Fibroblast of gingiva (primary cell): ENCODE measurements at places on chromosomes 11 and 22.

- DNase-seq, result no peak
These were observed 17.9 kb upstream of the CTSD start for GRCh38 chr11:1781593-1781975.

GRCh38 chr11:86889001-86889341 lies 66.2 kb downstream of the FZD4 start:
- DNase-seq, result no peak

DNA sequence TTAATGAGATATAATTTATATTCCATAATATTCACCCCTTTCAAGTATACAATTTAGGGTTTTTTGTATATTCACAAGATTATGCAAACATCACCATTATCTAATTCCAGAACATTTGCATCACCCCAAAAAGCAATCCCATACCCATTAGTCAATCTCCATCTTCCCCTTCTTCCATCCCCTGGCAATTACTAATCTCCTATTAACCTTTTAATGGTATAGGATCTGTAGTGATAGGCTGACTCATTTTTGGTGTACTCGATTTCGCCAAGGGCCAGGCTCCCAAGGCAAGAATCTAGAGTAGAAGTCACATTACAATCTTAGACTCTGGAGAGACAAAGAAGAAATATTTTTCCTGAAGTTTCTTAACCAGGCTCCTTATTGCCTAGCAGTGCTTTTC lies 113.4 kb downstream of the GAB2 start:
- no peak for DNase-seq

- no peak for DNase-seq
These were observed 129.9 kb downstream of the CTTN start for GRCh38 chr11:70528046-70528793.

- no peak for DNase-seq
These were observed 35.5 kb upstream of the SLC25A1 start for GRCh38 chr22:19214078-19214473.

DNA sequence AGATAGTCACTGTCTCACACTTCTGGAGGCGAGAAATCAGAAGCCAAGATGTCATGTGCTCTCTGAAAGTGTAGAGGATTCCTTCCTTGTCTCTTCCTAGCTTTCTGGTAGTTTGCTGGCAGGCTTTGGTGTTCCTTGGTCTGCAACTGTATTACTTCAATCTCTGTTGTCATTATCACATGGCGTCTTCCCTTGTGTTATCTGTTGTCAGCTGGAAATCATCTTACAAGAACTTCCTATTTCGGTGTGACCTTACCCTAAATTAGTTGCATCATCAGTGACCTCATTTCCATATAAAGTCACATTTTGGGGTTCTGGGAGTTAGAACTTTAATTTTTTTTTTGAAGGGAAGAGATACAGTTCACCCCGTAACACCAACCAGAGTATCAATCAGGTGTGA lies 3.3 kb upstream of the LIN7C start:
- DNase-seq, result no peak

GRCh38 chr22:37726241-37726887 lies 29.5 kb downstream of the TRIOBP start:
- peak; percentile 31 for DNase-seq

GRCh38 chr11:70633610-70634009 lies 235.3 kb downstream of the CTTN start:
- DNase-seq, result no peak

DNA sequence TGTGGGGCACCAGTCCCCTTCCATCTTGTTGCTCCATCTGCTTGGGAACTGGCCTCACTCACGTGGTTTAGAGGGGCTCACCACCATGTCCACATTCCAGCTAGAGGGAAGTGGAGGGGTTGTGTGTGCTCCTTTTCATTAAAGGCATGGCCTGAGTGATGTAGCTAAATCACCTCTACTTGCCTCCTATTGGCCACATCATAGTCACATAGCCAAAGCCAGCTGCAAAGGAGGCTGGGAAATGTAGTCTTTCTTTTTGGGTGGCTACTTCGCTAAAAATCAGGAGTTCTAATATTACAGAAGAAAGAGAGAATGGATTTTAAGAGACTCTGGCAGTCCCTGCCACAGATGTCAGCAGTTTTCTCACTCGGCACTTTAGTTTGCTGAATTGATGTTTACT lies 63.0 kb upstream of the ALX4 start:
- DNase-seq, result no peak

- no peak for DNase-seq
These were observed 78.7 kb downstream of the COMMD9 start for GRCh38 chr11:36210529-36210928.

DNA sequence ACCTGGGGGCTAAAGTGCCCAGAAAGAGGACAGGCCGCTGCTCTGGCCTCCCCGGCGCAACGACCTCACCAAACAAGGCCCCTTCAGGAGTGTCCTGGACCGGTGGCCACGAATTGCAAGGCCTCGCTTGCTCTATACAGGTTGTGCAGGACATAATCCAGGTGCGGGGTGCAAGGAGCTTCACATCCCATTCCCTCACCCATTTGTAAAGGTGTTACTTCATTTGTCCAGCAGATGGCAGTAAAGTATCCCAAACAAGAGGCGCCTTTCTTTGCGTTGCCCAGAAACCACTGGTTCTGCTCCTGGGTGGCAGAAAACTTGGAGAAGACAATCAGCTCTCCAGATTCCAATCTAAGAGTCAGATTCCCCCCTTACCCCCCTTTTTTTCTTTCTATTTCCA lies 35.9 kb upstream of the PRDM11 start:
- DNase-seq, result peak; percentile 63

DNA sequence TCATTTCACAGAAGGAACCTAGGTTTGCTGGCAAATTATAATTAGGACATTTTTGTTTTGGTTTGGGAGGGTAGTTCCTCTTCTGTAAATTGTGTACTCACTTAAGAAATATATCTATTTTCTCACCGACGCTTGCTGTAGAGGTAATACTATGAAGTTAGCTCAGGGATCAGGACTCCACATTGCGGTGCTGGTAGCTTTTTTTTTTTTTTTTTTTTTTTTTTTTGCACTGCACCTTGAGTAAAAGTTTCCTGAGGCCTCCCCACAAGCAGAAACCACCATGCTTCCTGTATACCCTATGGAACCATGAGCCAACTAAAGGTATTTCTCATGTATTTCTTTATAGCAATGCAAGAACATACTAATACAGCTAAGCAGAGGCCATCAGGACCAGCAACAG lies 14.7 kb downstream of the UBTFL1 start:
- no peak for DNase-seq

DNA sequence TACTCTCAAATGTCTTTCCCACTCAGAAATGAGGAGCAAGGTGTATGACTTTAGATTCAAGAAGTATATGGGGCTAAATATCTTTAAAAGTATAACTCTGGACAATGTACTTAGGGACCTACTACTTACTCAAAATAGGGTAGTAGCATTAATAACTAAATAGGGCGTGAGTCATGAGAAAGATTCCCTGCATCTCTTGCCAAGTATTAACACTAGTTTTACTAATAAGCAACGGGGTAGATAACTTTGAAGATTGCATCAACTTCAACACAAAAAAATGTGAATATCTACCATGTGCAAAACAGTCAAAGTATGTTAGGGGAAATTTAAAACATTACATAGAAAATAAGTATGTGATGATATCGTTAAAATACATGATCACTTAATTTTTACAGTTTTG lies 99.6 kb downstream of the PGR start:
- DNase-seq, result no peak

- peak; percentile 98 for DNase-seq
These were observed 20.6 kb downstream of the ADM start for GRCh38 chr11:10325277-10326011.

DNA sequence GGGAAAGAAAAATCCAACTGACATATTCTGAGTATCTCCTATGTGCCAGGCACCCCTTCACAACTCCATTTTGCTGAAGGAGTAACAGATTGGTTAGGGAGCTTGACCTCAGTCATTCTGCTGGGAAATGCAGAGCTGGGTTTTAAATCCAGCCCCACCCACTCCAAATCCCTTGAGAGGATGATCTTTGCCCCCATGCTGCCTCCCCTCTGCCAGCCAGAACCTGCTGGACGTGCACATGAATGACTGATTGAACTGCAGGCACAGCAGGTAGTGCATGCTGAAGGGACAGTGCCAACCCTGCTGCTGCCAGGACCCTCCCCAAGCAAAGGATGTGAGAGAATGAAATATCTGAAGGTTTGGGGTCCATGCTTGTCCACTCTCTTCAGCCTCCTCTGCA lies 340.9 kb downstream of the BUD13 start:
- no peak for DNase-seq

DNA sequence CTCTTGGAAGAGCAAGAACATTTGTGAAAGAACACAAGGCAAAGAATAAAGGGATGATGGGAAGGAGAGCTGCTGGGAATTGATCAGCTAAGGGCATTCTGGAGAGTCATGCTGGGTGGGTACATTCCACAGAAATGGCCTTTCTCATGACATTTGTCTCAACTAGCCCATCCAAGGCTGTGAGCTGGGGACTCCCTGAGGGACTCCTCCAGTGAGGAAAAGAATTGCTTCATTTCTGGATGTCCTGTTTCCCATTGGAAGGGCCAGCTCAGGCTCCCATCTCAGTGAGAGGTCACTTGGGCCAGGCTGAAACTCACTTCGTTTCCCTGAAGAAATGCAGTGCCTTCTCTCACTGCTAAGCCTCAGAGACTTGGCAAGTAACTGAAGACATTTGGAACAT lies 106.8 kb downstream of the CD44 start:
- DNase-seq, result no peak

- no peak for DNase-seq
These were observed 1252.7 kb downstream of the BRD1 start for GRCh38 chr22:48574776-48575617.

GRCh38 chr22:20583471-20583922 lies 76.1 kb downstream of the MED15 start:
- DNase-seq, result no peak

GRCh38 chr22:37121887-37122591 lies 12.5 kb upstream of the TMPRSS6 start:
- DNase-seq, result no peak

DNA sequence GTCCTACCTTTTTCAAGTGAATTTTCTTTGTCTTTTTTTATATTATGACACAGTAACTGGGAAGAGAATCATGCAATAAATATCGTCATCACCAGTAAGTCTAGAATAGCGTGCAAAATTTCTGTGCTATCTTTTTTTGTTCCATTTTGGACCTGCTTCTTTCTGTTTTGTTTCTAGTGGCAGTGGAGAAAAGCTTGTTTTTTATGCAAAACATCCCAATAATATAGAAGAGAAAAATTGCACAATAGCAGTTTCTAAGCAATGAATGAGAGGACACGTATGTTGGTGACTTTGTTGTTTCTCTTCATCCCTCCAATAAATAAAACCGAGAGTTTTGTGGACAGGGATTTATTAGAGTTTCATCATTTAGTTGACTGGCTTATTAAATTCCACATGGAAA lies 10.3 kb downstream of the GRK3 start:
- DNase-seq, result no peak
